ENCODE measurements at places on chromosomes 2 and 18.

DNA sequence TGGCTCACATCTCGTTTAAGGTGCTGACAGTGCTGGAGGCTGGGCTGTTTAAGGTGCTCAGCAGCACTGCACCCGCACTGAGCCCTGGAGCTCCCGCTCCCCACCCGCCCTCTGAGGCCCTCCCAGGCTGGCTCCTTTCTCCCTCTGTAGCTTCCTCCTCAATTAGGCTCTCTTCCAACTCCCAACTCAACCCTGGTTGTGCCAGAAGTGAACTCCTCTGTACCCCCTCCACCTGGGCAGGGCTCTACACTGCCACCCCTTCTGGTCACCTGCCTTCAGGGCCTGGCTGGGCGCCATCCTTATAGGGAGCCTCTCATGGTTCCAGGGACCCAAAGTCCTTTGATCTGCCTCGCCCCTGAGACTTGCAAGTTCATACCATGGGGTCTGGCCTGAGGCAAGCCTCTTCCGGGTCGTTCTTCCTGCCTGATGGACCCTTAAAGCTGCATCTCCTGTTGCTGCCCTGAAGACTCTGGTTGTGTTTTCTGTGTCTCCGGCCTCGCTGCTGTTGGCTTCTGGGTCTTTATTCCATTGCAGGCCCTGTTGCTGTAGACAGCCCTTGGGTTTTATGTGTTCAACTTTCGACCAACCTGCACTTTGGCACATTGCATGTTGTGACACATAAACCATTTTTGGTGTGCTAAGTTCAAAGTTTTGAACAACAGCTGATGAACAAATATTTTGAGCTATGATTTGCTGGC is 199.6 kb downstream of the LDLRAD4 start:
- no peak for DNase-seq

- peak; percentile 69 for DNase-seq
Observed at GRCh38 chr2:119134775-119135174, 23.8 kb downstream of the C1QL2 start.

GRCh38 chr2:229445501-229446211 is 174.6 kb upstream of the PID1 start:
- DNase-seq: no peak

- DNase-seq: no peak
Observed at GRCh38 chr2:57760381-57760801, 286.2 kb upstream of the VRK2 start.

GRCh38 chr2:133194777-133195335 is 373.4 kb downstream of the NCKAP5 start:
- DNase-seq: no peak

DNA sequence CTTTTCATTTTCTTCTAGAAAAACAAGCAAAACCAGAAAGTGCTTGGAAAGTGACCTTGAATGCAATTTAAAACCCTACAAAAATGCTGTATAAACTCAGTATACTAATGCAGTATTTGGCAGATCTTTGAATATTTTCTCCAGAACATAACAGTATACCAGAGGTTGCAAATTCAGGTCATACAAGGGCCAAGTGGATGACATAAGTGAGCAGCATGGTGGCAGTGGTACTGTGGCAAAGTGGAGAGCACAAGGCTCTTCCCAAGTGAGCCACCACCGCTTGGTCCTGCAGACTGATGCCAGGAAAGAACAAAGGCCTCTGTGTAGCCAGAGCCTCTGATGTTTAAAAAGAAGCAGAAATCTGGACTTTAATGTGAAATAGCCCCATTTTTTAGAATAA is 33.1 kb downstream of the METTL4 start:
- DNase-seq: no peak
